ENCODE measurements at places on chromosomes 11 and 22.

- no peak for DNase-seq
These were observed 113.3 kb downstream of the MORC2 start for GRCh38 chr22:30855266-30855665.

- no peak for DNase-seq
These were observed 3.9 kb downstream of the DERL3 start for GRCh38 chr22:23834793-23835483.

- DNase-seq: no peak
These were observed 35.0 kb upstream of the RCN1 start for GRCh38 chr11:32055861-32056260.

DNA sequence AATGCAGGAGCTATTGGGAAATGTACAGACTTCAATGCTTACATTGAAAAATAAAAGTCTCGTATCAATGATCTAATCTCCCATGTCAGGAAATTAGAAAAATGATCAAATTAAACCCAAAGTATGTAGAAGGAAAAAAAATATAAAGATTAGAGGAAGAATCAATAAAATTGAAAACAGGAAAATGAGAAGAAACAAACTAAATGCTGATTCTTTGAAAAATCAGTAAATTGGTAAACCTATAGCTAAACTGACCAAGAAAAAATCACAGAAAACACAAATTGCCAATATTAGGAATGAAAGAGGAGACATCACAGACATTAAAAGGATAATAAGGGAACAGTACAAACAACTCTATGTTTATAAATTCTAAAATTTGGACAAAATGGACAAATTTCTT lies 11.8 kb downstream of the OR2AT4 start:
- DNase-seq: no peak

- DNase-seq: no peak
These were observed 1.5 kb downstream of the HIPK3 start for GRCh38 chr11:33258631-33259205.

- DNase-seq: no peak
These were observed 35.5 kb downstream of the C2CD3 start for GRCh38 chr11:74135127-74135840.

DNA sequence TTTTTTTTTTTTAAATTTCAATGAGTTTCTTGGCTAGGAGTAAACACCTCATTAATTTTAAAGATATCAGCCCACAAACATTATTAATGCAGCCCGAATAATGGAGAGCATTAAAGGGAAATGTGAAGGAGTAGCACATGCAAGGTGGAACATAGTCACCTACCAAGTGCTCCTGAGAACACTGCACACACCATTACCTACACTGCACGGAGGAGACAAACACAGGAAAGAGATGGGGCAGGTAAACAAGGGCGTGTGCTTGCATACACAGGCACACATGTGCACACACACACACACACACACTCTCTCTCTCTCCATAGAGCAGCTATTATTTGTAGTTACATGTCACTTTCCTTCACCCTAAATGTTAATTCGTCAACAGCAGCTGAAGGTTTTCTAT lies 30.2 kb downstream of the HTR3B start:
- DNase-seq: no peak

GRCh38 chr22:24051028-24051427 lies 39.9 kb downstream of the CABIN1 start:
- no peak for DNase-seq

GRCh38 chr11:134158023-134158422 lies 65.7 kb downstream of the NCAPD3 start:
- DNase-seq: no peak

DNA sequence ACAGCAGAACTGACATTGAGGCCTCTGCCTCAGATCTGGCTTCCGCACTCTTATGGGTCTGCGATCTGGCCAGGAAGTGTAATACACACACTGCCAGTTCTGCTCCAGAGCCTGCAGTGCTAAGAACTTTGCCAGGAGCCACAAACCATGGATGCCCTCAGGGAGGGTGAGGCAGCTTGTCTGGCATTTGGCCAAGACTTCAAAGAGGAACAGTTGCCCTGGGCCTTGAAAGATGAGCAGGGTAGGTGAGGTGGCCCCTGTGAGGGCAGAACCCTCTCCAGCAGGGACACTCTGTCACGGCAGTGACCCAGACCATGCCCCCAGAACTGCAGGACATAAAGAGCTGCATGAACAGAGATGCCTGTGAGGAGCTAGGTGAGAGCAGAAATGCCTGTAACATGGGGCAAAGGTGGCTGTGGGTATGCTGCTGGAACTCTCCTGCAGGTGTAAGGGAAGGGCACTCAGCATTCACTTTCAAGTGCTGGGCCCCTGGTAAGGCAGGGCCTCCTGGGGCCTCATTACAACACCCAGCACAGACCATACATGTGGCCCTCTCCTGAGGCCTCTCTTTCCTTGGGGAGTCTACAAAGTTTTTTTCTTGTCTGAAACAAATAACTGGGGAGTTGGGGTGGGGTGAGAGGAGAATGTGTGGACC lies 47.3 kb downstream of the NEU3 start:
- no peak for DNase-seq

DNA sequence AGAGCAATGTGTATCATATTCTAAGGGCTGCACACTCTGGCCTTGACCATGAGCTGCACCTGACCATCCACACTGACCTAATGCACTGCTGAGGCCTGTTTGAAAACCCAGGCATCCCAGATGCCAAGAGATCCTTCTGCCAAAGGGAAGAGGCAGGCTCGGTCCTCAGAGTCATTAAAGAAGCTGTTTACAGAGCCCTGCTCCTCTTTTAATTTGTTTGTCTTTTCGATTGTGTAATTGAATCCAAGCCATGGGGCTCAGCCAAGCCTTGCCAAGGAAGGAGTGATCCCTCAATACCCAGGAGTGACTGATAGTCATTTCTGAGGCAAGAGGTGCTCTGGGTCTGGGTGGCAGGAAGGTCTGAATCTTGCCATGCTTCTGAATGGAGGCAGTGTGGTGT lies 94.5 kb upstream of the ISX start:
- no peak for DNase-seq

DNA sequence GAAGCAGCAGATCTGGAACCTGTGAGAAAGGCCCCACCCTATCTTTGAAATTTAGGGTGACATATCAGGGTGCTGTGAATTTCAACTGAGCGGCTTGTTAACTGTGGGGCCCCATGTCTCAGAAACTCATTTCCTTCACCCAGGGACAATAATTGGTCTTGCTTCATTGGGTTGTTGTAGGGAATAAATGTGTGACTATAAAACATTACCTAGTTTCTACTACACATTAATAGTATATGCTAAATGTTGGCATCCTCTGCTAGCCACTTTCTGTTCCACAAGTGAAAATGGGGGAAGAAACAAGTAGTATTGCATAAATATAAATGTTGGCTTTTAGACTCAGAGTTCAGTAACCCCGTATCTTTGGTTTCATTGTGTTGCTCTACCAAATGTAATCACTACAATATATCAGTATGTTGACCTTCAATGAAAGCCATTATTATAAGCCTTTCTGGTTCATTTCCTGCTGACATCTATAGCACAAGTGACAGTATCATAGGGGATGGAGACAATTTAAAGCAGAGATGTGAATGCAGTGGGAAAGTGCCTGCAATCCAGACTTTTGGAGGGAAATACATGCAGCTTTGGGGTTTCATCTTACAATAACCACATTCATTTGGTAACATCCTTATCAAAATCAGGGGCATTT lies 905.5 kb upstream of the RAG2 start:
- no peak for DNase-seq

GRCh38 chr22:30628491-30628890 lies 7.1 kb upstream of the SLC35E4 start:
- no peak for DNase-seq

DNA sequence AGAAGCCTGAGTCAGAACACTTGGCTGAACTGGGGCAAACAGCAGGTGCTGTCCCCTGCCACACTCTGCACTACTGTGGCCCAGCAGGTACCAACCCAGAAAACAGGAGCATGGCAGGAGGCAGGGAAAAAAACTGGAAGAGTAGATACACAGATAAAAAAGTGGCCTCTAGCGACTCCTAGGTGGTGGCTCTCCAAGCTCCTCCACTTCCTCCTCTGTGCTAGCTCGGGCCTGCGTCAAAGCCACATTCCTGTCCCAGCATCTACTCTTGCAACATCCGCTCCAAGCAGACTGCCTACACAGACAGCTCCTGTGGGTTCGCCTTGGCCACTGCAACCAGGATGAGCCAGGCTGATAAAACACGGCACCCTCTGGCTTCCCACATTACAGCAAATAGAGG lies 6.9 kb downstream of the OR8B12 start:
- DNase-seq: no peak

GRCh38 chr11:14258221-14258935 lies 100.6 kb downstream of the RRAS2 start:
- DNase-seq: no peak

DNA sequence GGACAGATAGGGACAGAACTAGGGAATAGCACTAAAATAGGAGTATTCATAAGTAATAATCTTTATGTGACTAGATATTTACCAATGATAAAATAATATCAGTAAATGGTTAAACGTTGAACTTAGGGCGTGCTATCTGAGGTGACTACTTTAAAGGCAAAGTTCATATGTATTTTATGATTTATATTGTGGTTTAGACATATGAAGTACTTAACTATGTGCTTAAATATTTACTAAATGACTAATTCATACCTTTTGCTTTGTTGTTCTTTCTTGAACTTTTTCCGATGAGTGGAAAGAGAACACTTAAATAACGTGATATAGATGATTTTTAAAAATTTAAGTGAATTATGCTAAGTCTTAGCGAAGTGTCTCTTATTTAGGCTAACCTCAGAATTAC lies 14.7 kb downstream of the LUZP2 start:
- no peak for DNase-seq

DNA sequence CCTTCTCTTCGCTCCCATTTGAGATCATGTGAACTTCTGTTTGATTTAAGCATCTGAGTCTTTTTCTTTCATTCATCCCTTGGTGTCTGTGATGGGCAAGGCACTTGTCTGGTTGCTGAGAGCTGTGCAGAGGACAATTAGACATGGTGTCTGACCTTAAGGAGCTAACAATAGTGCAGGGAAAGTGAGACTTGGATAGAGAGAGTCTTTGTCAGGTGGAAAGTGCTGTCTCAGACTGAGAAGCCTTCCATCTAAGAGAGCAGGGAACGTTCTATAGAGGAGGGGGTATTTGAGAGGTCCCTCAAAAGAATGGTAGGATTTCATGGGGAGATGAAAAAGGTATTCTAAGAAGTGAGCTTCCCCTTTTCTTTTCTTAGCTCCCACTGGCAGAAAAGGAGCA lies 14.1 kb downstream of the MICAL3 start:
- no peak for DNase-seq

- DNase-seq: peak; percentile 46
These were observed 468 bp downstream of the PATL1 start for GRCh38 chr11:59668188-59668949.

- no peak for DNase-seq
These were observed 10.3 kb downstream of the LDLRAD3 start for GRCh38 chr11:35954205-35954604.

DNA sequence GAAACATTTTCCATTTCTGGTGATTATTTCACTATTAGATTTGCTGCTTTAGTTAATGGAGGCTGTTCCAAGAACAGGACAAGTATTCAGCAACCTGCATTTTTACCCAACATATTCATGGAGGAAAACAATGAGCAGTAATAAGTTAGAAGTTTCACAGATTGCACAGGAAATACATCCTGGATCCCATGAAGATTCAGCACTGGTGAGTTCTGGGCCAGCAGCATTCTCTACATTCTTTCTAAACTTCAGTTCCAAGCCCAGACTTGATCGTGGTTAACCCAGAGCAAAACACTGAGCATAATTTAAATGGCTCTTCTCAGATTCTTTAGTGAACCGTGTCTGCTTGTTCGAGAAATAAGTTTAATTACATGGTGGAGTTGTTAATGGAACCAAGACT lies 3.8 kb downstream of the FJX1 start:
- no peak for DNase-seq

- DNase-seq: no peak
These were observed 62.6 kb upstream of the PHF21B start for GRCh38 chr22:45072322-45072903.

- DNase-seq: no peak
These were observed 37.0 kb downstream of the PC start for GRCh38 chr11:66920978-66921784.

- DNase-seq: no peak
These were observed 79.1 kb downstream of the RDX start for GRCh38 chr11:110217223-110217877.

DNA sequence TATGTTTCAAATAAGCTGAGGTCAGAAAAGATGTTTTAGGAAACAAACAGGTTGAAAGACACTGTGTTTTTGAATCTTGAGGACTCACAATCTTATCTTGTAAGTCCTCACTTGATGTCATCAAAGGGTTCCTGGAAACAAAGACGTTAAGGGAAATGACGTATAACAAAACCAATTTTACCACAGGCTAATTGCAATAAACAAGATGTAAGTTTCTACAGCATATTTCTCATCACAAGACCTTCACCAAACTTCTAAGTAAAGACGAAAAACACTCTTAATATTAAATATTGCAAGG lies 433.5 kb upstream of the FAT3 start:
- DNase-seq: no peak

- DNase-seq: no peak
These were observed 89.9 kb upstream of the APOA1 start for GRCh38 chr11:116927163-116927974.

DNA sequence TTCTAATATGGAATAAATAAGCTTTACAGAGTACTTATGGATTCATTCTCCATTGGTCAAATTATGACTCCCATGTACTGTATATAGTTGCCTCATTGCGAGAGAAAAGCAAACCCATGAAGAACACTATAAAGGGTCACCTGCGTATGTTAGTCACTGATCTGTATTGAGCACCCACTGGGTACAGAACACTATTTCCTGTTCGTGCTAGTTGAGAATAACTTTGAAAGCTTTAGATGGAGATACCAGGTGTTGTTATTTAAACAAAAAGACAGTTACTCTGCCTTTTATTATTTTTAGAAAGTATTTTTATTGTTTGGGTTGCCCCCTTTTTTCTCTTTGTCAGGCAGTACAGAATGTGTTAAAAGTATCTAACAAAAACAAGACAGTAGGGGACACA lies 79.9 kb downstream of the DEUP1 start:
- no peak for DNase-seq

- DNase-seq: no peak
These were observed 17.3 kb downstream of the RPL27A start for GRCh38 chr11:8699903-8700302.

- no peak for DNase-seq
These were observed 164.0 kb upstream of the PDGFD start for GRCh38 chr11:104327861-104328511.

DNA sequence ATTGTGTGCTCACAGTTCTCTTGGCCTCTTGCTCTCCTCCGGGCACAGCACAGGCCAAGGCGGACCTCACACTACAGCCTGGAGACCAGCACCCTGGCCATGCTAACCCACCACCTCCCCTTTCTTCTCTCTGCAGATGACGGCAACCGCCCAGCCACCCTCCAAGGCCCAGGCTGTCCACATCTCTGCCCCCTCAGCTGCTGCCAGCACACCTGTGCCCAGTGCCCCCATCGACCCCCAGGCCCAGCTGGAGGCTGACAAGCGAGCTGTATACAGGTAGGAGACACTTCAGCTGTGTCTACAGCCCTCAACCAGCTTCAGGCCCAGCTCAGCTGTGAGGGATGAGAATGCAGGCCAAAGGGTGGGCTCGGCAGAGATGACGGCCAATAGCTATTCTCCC lies 128.4 kb downstream of the FEZ1 start:
- no peak for DNase-seq

GRCh38 chr22:48167238-48167637 lies 1404.8 kb downstream of the TBC1D22A start:
- no peak for DNase-seq

GRCh38 chr11:64003807-64004589 lies 17.8 kb downstream of the OTUB1 start:
- DNase-seq: no peak
